Colonic mucosa (tissue), 4 donors: ENCODE measurements at places on chromosomes 2 and 18.
A peak's percentile ranks its signal among the peaks of the same experiment; 100 is the strongest.

DNA sequence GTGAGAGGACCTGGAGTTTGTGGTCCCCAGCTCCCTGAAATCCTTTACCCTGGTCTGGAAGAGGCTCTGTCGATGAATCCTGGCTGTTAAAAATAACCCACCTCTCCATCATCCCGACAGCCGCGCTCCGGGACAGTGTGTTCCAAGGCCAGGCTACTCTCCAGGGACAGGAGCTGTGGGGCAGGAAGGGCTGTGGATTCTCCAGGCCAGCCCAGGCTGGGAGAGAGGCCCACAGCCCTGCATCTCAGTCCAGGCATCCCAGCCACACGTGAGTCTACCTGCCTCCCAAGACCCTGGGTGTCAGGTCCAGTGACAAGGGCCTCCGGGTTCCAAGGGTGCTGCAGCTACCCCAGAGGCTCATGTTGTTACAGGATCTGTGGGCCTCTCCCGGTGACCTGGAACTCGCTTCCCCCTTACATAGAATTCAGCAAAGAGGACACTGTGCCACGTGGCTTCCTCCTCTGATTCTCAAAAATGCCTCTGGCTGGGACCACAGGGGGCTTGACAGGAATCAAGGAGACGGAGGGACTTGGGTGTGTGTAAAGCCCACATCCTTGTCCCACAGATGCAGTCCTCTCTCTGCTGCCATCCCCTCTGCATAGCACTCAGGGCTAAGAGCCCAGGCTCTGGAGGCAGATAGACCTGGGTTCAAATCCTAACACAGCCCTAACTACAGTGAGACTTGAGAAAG lies 17.3 kb downstream of the ADRA2B start:
- DNase-seq: peak; percentile 11

GRCh38 chr2:120253021-120253882 lies 600 bp downstream of the RALB start:
- DNase-seq: peak; percentile 78

GRCh38 chr18:13175266-13175665 lies 43.3 kb upstream of the LDLRAD4 start:
- no peak for DNase-seq

- no peak for DNase-seq
Measured at GRCh38 chr2:127420039-127420864, 2.0 kb downstream of the PROC start.

- no peak for DNase-seq
Measured at GRCh38 chr2:124646166-124646815, 621.2 kb downstream of the CNTNAP5 start.

DNA sequence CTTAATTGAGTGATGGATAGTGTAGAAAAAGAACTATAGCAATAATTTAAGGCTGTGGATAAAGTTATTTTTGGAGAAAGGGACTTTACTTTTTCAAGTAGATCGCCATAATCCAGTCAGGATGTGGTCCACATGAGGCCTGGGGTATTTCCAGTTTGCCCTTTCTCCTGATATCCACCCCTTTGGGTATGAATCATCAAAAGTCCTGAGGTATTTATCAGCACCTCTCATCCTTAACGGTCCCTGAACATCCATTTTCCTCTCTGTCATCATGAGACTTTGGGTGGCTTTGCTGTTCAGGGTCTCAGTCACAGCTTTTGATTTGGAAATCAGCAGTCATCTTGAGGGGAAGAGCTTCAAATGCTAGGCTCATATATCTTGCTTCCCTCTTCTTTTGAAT lies 39.3 kb upstream of the ELAC1 start:
- DNase-seq: no peak

GRCh38 chr2:104774631-104775030 lies 79.3 kb upstream of the POU3F3 start:
- DNase-seq: no peak

- DNase-seq: no peak
Measured at GRCh38 chr2:171568089-171568488, 45.8 kb downstream of the CYBRD1 start.

GRCh38 chr2:216031960-216032689 lies 18.8 kb upstream of the MREG start:
- no peak for DNase-seq

DNA sequence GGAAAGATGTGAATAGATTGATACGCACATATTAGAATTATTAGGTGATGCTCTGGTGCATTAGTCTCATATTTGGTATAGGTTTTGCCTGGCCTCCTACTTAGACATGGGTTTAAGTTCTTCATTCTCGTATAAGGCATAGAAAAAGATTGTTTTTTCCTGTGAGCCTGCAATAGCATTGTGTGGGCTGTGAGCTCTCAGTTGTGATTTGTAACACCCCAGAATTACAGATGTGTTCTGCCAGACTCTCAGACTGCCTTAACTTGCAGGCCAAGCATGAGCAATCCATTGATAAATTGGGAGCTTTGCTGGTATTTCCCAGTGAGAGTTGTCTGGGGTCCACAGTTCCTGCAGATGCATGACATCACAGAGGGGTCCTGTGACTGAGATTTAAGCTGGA lies 95.7 kb downstream of the MAPRE2 start:
- DNase-seq: no peak

- no peak for DNase-seq
Measured at GRCh38 chr2:164811819-164812218, 29.8 kb downstream of the COBLL1 start.

- no peak for DNase-seq
Measured at GRCh38 chr2:10935953-10936942, 24.5 kb downstream of the KCNF1 start.

GRCh38 chr2:113219889-113220641 lies 46.3 kb downstream of the PSD4 start:
- peak; percentile 86 for DNase-seq

GRCh38 chr2:51673628-51674027 lies 641.7 kb upstream of the NRXN1 start:
- no peak for DNase-seq

DNA sequence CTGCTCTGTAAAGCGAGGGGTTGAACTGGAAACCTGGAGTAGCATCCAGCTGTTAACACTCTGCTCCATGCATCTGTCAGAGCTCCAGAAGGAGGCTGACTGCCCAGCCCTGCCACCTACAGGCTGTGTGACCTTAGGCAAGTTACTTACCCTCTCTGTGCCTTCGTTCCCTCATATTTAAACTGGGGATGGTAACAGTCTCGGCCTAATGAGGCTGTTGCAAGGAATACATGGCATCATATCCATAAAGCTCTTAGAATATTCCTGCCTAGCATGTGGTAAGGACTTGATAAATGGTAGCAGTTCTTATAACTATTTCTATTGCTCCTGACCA lies 80.6 kb downstream of the LRRFIP1 start:
- no peak for DNase-seq

DNA sequence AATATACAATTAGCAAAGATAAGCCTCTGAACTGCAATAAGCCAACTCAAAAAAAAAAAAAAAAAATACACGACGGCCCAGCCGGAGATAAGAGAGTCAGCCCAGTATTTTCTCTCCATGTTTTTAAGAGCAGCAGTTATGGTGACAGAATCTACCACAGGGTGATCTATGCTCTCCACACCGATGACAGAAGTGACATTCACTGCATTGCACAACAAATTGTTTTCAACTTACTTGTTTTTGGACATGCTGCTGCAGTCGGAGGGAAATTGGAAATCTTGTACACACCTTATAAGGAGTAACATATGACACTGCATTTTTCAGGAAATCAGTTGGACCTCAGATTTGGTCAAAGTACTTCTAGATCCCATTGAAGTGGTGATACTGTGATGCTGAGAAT lies 23.3 kb upstream of the APOB start:
- DNase-seq: no peak

DNA sequence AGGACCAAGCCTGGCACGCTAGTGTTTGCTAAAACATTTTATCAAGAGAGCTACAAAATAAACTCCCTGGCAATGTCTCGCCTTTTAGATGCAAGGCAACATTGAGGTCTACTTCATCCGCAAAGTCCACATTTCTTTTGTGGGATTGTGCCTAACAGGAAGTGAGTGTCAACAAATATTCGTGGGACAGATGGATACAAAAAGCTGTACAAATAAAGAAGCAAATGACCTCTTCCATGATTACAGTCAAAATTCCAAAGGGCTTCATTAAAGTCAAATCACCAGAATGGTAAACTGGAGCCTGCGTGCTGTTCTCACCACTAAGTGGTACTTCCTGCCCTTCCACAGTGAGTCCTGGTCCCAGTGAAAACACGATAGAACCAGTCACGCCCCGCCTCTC lies 40.4 kb downstream of the L3MBTL4 start:
- no peak for DNase-seq

DNA sequence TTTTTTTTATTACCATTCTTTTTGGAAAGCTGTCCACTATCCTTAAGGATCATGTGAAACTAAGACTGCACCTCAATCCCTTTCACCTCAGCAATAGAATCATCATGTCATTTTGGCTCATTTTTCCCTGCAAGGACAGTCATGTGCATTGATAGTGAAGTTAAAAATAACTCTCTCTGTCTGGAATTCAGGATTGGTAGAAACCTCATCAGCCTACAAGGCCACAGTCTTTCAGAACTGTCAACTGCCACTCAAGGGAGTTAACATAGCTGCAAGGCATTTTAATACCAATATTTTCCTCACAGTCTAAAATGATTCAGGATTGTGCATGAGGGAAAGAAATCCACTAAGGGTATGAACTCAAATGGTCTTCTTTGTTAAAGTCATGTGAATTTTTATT lies 201.5 kb upstream of the KCNJ3 start:
- no peak for DNase-seq
